Thoracic aorta (tissue), 2 donors: ENCODE measurements at places on chromosomes 5 and 9.

DNA sequence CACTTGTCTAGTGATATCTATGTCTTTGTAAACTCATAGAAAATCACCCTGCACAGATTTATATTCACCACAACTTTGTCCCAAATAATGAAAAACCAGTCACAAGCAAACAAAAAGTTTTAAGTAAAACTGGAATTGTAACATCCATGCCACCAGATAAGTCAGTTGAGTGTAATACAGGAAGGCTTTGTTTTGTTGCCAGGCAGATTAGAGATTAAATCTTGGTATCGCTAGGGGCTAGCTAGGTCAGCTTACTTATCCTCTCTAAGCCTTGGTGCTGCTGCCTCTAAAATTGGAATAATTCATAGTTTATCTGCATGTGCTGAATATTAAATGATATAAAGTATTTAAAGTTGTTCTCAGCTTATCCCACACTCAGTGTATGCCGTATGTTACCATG is 1062.5 kb downstream of the CDH9 start:
- no peaks in the 10 kb centered on the region for H3K27me3 ChIP-seq
- H3K4me3 ChIP-seq, result no peak overlapping the region
- no peaks in the 10 kb centered on the region for H3K36me3 ChIP-seq

GRCh38 chr5:51518607-51519006 is 135.4 kb downstream of the ISL1 start:
- no peaks in the 10 kb centered on the region for H3K27me3 ChIP-seq
- H3K27ac ChIP-seq, result no peak overlapping the region
- H3K4me3 ChIP-seq, result no peak overlapping the region
- no peak for DNase-seq
- H3K36me3 ChIP-seq, result no peaks in the 10 kb centered on the region
- H3K4me1 ChIP-seq, result no peaks in the 10 kb centered on the region

DNA sequence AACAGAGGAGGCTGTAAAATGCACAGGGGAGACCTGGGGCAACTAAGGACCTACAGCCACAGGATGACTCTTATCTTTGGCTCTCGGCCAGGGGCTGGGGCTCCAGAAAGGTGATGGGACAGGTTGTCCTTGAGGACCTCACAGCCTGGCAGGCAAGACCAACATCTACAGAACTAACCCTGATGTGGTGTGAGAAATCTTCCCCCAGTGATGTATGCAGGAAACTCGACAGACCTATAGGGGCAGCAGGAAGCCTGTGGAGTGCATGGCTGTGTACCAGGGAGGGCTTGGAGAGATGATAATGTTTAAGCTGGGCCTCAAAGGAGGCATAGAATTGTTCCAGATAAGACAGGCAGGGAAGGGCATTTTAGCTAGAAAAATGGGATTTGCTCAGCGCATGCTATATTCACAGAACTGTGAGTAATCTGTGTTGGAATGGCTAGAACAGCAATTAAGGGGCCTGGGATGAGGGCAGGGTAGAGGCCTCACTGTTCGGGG is 68.5 kb upstream of the SLC25A51 start:
- H3K36me3 ChIP-seq, result peaks cover 2% of the 10 kb centered on the region
- no peak overlapping the region for H3K4me3 ChIP-seq
- H3K4me1 ChIP-seq, result peaks cover 23% of the 10 kb centered on the region
- H3K27me3 ChIP-seq, result no peaks in the 10 kb centered on the region

GRCh38 chr5:94562327-94562971 is 56.0 kb downstream of the KIAA0825 start:
- H3K4me1 ChIP-seq, result no peaks in the 10 kb centered on the region
- DNase-seq, result no peak
- H3K27me3 ChIP-seq, result no peaks in the 10 kb centered on the region
- H3K4me3 ChIP-seq, result no peak overlapping the region

GRCh38 chr9:109258481-109259302 is 62.2 kb downstream of the EPB41L4B start:
- H3K4me1 ChIP-seq, result peaks cover 5% of the 10 kb centered on the region
- H3K27me3 ChIP-seq, result no peaks in the 10 kb centered on the region
- H3K36me3 ChIP-seq, result no peaks in the 10 kb centered on the region
- DNase-seq, result no peak

- H3K27me3 ChIP-seq, result no peaks in the 10 kb centered on the region
- peaks cover 13% of the 10 kb centered on the region for H3K4me1 ChIP-seq
- H3K36me3 ChIP-seq, result no peaks in the 10 kb centered on the region
- no peak overlapping the region for H3K4me3 ChIP-seq
Observed at GRCh38 chr5:137630972-137631370, 104.9 kb downstream of the KLHL3 start.

DNA sequence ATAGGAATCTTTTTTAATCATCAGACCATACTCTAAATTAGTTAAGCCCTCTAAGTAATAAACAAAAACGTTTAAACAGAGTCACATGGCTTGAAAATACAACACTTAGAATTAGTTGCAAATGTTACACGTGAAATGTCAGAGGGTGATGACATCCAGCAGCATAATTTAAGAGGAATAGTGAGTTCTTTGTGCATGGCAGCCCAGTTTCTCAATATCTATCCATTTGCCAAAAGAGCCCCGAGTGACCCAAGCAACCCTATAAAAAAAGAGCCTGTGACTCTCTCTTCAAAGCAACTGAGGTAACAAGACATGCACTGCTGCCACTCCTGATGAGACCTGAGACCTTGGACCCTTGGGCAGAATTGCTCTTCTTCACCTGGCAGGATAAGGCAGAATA is 96.9 kb upstream of the RASA1 start:
- DNase-seq, result no peak
- no peak overlapping the region for H3K27ac ChIP-seq
- H3K36me3 ChIP-seq, result no peaks in the 10 kb centered on the region

- no peaks in the 10 kb centered on the region for H3K27me3 ChIP-seq
- H3K36me3 ChIP-seq, result no peaks in the 10 kb centered on the region
- H3K4me1 ChIP-seq, result no peaks in the 10 kb centered on the region
- DNase-seq, result no peak
Observed at GRCh38 chr9:114791736-114792135, 14.1 kb downstream of the TNFSF15 start.

DNA sequence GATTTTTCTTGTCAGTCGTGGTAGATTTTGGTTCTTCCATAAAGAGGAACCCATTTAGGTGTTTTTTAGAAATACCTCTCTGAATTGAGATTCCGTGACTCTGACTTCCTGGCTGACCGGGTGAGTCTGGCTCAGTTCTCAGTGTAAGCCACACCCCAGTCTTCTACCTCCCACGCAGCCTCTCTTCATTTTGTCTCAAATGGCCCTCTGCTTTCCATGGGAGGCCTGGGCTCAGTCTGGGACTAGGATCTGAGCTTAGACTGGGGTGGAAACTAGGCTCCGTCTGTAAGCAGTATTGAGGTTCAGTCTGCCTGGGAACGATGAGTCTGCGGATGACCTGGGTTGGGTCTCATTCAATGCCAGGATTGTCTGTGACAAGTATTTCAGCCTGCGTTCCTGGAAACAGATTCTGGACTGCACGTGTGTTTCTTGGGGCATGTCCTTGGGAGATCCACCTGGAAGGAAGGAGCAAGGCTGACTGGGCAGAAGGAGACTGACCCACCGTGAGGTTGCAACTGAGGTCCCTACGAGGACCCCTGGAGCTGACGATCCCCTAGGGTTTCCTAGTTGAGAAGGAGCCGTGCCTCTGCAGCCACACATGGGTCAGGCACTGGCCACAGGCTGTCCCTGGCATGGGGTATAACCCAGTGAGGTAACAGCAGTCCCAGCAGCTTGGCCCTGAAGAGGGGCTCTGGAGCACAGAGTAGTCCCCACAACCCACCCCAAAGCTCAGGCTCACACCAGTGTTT is 12.4 kb upstream of the CRB2 start:
- H3K4me1 ChIP-seq, result peaks cover 19% of the 10 kb centered on the region
- H3K4me3 ChIP-seq, result no peak overlapping the region
- H3K27me3 ChIP-seq, result no peaks in the 10 kb centered on the region

DNA sequence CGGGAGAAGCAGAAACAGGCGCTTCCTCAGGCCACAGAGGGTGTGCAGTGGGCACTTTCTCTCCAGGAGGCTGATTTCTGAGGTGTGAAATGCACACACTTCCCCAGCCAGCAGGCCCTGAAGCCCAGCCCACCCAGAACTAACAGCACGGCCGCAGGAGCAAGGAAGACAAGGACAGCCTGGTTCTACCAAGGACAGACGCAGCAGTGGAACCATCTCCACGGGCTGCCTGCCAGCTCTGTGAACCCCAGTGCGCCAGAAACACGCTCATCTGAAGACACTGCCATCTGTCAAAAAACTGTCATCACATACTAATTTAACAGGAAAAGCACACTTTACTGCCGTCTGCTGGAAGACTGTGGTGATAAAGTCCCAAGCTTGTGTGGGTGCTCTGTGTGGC is 40.7 kb downstream of the MAPK9 start:
- no peak for DNase-seq
- no peaks in the 10 kb centered on the region for H3K27me3 ChIP-seq
- peaks cover 69% of the 10 kb centered on the region for H3K36me3 ChIP-seq
- no peaks in the 10 kb centered on the region for H3K4me1 ChIP-seq
- H3K27ac ChIP-seq, result no peak overlapping the region

- no peak overlapping the region for H3K4me3 ChIP-seq
- H3K36me3 ChIP-seq, result no peaks in the 10 kb centered on the region
- no peaks in the 10 kb centered on the region for H3K4me1 ChIP-seq
- H3K27me3 ChIP-seq, result no peaks in the 10 kb centered on the region
Observed at GRCh38 chr5:23303836-23304235, 203.6 kb upstream of the PRDM9 start.

GRCh38 chr5:178145965-178146820 is 7.5 kb downstream of the NHP2 start:
- no peaks in the 10 kb centered on the region for H3K27me3 ChIP-seq
- DNase-seq, result no peak
- H3K27ac ChIP-seq, result no peak overlapping the region
- H3K4me3 ChIP-seq, result no peak overlapping the region
- H3K4me1 ChIP-seq, result peaks cover 2% of the 10 kb centered on the region
- peaks cover 72% of the 10 kb centered on the region for H3K36me3 ChIP-seq

DNA sequence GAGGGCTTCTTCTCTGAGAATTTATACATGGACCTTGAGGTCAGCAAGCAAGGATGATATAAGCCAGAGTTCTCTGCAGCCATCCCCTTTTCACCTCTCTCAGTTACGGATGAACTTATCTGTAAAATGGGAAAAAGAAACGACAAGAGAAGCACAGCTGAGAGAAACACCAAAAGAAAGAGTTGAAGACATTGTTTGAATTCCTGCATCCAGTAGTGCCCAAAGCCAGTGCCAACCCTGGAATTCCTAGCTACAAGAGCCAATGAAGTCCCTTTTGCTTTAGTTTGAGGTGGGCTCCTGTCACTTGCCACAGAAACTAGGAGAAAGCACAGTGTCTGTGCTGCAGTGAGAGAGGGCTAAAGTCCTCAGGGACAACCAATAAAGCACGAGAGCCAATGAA is 6.6 kb upstream of the MOB3B start:
- peaks cover 50% of the 10 kb centered on the region for H3K4me1 ChIP-seq
- no peak overlapping the region for H3K27ac ChIP-seq
- no peak for DNase-seq
- no peaks in the 10 kb centered on the region for H3K36me3 ChIP-seq

DNA sequence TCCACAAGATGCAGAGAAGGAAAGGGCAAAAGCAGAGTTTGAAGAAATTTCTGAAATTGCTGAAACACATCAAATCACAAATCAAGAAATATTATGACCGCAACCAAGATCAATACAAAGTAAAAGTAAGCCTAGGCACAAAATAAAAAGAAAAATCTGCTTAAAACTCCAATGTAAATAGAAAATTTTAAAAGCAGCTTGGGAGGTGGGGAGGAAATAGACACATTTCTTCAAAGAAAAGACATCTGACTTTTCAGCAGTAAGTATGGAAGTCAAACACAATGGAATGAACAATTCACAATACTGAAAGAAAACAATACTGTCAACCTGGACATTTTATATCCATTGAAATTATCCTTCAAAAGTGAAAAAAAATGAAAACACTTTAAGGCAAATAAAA is 55.1 kb downstream of the HTR4 start:
- H3K4me1 ChIP-seq, result no peaks in the 10 kb centered on the region
- no peak for DNase-seq
- no peaks in the 10 kb centered on the region for H3K27me3 ChIP-seq
- H3K4me3 ChIP-seq, result no peak overlapping the region

DNA sequence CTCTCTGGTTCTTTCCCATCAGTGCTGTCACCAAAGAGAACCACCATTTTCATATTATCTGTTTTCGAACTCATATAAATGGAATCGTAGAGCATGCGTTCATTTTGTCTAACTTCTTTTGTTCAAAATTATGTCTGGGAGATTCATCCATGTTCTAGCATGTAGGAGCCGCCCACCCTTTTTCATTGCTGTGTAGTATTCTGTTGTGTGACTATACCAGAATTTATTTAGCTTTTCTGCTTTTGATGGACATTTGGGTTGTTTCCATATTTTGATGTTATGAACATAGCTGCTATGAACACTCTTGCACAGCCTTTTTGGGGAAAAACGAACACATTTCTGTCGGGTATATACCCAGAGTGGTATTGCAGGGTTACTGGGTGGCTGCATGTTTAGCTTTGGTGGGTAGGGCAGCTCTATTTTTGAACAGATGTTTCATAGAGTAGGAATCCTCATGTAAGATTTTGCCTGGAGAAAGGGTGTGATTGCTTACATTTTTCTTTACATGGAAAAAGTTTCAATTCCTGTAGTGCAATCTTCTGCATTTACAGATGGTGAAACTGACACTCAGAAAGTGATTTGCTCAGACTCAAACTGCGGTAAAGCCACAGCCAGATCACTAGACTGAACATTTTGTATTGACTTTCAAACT is 100.2 kb upstream of the IL12B start:
- H3K27ac ChIP-seq, result no peak overlapping the region
- no peaks in the 10 kb centered on the region for H3K4me1 ChIP-seq
- no peaks in the 10 kb centered on the region for H3K36me3 ChIP-seq
- no peak for DNase-seq
- no peaks in the 10 kb centered on the region for H3K27me3 ChIP-seq

DNA sequence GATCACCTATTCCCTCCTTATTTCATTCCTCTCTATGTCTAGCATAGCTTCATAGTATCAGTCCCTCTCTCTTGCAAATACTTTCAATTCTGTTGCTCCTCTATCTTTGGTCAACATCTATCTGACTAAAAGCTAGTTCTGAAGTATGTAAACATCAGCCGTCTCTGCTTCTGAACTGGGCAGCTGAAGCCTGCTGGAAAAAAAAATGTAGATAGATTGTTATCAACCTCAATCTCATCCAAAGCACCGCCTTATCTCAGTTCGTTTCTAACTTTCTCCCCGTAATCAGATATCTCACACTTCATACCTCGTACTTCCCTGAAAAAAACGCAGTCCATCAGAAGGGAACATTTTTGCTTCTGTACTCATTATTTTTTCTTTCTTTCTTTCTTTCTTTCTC is 4.5 kb upstream of the SEMA6A start:
- no peaks in the 10 kb centered on the region for H3K27me3 ChIP-seq
- H3K36me3 ChIP-seq, result no peaks in the 10 kb centered on the region
- no peak for DNase-seq
- H3K4me3 ChIP-seq, result no peak overlapping the region
- H3K4me1 ChIP-seq, result peaks cover 19% of the 10 kb centered on the region

DNA sequence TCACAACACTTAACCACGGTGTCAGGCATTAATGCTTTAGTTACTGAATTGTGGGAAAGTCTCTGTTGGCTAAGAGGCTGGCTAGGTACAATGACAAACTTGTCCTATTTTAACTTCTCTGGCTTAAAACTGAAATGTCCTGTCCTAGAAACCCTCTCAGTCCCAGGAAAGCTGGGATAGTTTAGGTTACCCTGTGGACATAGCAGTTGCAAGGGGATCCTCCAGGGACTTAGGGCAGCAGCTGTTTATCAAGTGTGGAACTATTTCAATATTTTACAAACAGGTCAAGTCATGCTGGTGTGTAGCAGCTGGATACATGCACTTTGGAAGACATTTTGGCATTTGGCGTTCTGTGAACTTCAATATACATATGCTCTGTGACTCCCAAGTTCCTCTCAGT is 95.0 kb upstream of the ARRDC3 start:
- no peaks in the 10 kb centered on the region for H3K27me3 ChIP-seq
- no peak overlapping the region for H3K4me3 ChIP-seq
- DNase-seq, result no peak
